Fibroblast of lung (primary cell): ENCODE measurements at places on chromosomes 3 and 15. TPM values are rescaled to one million over a fixed set of nuclear protein-coding genes. Genes with fewer than 3 reads are reported as not detected.

The STARD9 gene
- 4.4 and 8.3 TPM in 2 replicates for total RNA-seq

The TRIM42 gene
- total RNA-seq: not detected in 2 replicates

The PLXNA1 gene
- total RNA-seq: 36.0 and 48.6 TPM in 2 replicates

The UBE2E2 gene
- 79.8 and 86.8 TPM in 2 replicates for total RNA-seq

The SCG5 gene
- 39.8 and 46.2 TPM in 2 replicates for total RNA-seq

The HHLA2 gene
- total RNA-seq: not detected in 2 replicates

The PXYLP1 gene
- total RNA-seq: 5.1 and 6.2 TPM in 2 replicates

DNA sequence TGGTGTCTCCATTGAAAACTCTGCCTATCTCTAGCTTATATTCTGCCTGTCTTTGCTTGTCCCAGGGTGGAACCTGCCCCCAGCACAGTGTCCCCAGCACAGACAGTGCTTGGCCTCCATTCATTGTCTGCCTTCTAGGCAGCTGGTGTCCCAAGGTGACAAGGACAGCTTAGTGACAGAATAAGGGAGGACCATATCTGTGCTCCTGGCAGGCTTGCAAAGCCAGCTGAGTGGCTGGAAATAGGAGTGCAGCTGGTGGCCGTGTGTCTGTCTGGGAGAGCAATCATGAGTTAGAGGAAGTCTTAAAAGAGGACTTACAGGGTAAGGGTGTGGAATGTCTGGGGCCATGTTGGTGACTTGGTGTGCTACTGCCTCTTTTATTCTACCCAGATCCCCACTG is 33.4 kb downstream of the SCN5A start:
- DNase-seq: no peak

GRCh38 chr3:14042680-14043079 is 82.0 kb downstream of the CHCHD4 start:
- DNase-seq: peak; percentile 43

DNA sequence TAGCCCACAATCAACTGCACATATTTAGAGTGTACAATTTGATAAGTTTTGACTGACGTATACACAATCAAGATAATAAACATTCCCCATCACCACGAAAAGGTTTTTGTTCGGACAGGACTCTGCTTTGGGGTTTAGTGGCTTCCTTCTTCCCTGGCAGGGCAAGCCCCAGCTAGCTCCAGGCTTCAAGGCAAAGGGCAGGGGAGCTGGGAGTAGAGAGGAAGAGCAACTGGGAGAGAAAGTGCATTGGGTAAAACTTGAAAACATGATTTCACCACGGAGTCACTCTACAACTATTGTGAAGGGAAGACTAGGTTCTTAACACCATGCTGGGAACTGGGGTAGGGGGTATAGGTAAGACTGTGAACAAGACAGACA is 185.1 kb upstream of the UBE2E1 start:
- DNase-seq: no peak

DNA sequence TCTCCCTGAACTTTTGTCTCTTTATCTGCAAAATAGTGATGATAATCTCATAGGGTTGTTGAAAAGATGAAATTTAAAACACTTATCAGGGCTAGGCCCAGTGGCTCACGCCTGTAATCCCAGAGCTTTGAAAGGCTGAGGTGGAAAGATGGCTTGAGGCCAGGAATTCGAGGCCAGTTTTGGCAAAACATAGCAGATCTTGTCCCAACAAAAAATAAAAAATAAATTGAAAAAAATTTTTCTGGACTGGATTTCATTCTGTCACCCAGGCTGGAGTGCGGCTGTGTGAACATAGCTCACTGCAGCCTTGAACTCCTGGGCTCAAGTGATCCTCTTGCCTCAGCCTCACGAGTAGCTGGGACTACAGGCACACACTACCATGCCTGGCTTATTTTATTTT is 29.6 kb downstream of the LMLN start:
- no peak for DNase-seq

DNA sequence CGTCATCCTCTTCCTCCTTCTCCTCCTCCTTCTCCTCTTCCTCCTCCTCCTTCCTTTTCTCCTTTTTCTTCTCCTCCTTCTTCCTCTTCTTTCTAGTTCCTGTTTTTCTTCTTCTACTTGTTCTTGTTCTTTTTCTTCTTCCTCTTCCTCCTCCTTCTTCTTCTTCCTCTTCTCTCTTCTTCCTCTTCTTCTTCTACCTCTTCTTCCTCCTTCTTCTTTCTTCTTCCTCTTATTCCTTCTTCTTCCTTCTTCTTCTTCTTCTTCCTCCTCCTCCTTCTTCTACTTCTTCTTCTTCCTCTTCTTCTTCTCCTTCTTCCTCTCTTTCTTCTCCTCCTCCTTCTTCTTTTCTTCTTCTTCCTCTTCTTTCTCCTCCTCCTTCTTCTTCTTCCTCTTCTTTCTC is 310.2 kb upstream of the LMCD1 start:
- no peak for DNase-seq

DNA sequence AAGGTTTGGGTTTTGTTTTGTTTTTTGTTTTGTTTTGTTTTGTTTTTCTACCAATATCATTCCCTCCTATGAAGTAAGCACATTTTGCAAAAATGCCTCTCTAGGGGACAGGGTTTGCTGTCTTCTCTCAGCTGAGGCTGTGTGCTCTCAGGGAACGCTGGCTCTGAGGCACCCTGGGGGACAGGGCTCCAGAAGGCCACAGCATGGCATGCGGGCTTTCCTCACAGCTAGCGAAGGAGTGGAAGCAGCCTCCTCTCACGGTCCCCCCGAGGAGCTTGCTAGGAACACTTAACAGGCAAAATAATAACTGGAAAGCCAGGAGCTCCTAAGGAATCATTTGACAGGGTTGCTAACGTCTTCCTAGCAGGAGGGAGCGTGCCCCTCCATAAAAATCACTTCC is 227.7 kb upstream of the ST8SIA2 start:
- no peak for DNase-seq

- DNase-seq: no peak
Observed at GRCh38 chr3:112372396-112372795, 39.4 kb downstream of the CD200 start.

DNA sequence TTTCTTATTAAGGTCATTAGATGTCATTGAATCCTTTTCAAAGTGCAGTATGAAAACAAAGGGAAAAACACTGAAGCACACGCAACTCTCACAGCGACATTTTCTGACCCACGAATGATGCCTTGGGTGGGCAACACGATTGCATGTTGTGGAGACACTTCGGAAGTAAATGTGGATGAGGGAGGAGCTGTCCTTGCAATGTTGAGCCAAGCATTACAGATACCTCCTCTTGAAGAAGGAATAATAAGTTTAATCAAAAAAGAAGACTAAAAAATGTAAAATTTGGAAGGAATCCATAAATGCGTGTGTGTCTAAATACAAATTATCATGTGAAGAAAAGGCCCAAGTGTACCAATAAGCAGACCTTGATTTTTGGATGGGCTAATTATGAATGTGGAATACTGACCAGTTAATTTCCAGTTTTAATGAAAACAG is 16.9 kb downstream of the THBS1 start:
- peak; percentile 64 for DNase-seq

DNA sequence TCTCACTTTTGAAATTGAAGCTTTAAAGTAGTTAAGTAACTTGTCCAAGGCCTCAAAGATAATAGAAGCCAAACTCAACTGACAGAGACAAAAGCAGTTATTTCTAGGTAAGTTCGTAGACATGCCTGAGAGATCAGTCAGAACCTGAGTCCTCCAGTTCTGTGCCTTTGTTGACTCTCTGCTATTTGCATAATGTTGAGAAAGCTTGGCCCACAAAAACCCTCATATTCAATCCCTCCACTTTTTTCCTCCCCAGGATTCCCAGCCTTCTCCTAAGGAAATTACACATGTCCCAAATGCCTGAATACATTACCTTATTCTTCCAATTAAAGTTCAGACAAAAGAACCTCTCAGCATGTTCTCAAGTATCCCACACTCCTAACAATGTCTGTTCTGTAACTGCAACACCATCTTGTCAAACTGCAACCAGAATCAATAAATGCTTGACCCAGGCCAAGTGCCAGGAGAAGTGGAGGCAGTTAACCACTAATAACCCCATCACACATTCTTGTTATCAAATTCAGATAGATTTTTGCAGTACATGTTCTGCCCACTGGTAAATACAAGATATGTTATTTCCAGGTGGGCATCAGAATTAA is 217.8 kb downstream of the LRRC3B start:
- no peak for DNase-seq

- peak; percentile 24 for DNase-seq
Observed at GRCh38 chr3:81581966-81582599, 179.4 kb downstream of the GBE1 start.

DNA sequence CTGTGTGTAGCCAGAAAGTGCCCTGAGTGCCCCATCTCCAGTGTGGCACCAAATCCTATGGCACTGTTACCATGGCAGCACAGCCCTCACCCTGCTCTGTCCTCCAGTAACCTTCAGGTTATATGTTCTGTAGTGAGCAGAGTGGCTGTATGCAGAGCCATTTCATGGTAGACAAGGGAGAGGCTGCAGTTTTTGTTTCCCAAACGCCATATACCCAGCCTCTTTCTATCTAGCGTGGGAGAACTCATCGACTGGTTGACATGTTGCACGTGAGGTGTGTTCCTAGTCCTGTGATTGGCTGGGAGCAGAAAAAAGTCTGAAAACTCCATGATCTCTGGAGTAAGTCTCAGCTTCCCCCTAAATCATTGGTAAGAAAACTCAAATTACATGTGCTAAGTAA is 2.0 kb downstream of the SIDT1 start:
- DNase-seq: no peak

GRCh38 chr3:145798696-145799537 is 362.1 kb downstream of the PLOD2 start:
- DNase-seq: peak; percentile 12
